NCI-H774 (cell line): ENCODE measurements at places on chromosomes 1 and 21.
A peak's percentile ranks its signal among the peaks of the same experiment; 100 is the strongest.

DNA sequence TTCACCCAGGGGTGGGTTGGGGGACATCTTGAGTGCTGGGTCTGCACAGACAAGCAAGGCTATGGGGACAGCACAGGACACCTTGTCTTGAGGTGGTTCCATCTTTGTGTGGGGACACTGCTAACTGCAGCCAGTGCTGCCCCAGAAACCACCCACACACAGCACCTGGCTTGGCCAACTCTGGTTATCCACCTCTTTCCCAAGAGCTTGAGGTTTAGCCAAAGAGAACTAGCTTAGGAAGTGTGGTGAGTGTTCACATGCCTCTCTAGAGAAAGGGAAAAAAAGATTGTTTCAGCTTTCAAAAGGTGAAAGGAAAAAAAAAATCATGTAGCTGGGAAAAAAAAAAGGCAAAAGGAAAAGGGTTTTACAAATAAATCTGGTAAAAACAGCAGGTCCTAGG is 32.4 kb downstream of the BCAR3 start:
- no peak for DNase-seq

- no peak for DNase-seq
Measured at GRCh38 chr1:160168609-160169369, 17.4 kb downstream of the ATP1A4 start.

- no peak for DNase-seq
Measured at GRCh38 chr1:117093870-117094621, 27.5 kb downstream of the TRIM45 start.

- DNase-seq: no peak
Measured at GRCh38 chr21:28932717-28933116, 60.0 kb downstream of the LTN1 start.

DNA sequence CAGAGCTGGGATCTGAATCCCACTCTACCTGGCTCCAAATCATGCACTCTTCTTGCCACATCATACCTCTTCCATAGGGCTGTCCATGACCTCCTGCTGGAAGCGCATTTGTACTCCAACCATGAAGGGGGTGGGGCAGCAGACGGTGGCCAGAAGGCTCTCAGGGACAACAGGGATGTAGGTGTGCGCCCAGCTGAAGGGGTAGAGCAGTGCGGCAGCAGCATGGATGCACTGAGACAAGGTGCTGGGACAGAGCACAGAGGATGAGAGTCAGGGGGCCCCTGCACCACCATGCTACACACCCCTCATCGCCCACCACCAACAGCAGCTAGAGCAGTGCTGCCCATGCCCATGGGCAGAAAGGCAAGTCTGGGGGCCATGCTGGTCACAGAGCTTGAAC is 8.4 kb downstream of the DENND2D start:
- no peak for DNase-seq

GRCh38 chr1:16440470-16441281 is at the start of gene NECAP2:
TSS of gene NECAP2 (plus strand) at chr1:16440724. CDS start at chr1:16440762, 38 bp downstream.
- peak; percentile 71 for DNase-seq

- DNase-seq: no peak
Measured at GRCh38 chr1:23198373-23198772, 18.9 kb downstream of the HTR1D start.

GRCh38 chr1:40162753-40163441 is 1.7 kb downstream of the RLF start:
- no peak for DNase-seq

GRCh38 chr1:61638911-61639605 is 85.9 kb downstream of the TM2D1 start:
- DNase-seq: no peak

DNA sequence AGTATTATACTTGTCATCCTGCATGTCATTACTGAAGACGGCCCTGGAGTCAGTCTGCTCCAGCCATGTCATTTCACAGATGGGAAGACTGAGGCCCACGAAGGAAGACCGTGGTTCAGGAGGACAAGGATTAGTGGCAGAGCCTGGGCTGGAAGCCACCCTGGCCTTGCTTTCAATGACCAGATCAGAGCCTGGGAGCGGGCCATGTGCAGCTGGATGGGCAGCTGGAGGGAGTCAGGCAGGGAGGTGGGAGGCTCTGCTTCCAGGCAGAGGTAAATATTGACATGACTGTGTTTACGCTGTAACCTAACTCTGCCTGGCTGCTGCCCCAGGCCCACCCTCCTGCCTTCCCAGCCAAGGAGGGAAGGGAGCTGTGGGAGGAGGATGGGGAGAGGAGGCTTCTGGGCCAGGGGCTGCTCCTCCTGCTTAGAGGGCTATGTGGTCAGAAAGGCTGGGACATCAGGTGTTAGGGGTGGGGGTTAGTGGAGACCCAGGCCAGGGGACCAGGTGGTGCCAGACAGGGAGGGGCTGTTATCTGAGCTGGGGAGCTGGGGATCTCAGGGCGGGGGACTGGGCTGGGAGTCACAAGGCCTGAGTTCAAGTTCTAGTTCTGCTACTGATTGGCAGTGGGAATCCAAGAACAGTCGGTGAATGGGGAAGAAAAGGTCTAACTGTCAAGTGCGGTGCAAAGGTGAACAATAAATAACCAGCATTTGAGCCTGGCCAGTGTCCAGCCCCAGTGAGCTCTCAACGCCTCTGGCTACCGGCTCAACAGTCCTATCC is 48.5 kb upstream of the ECE1 start:
- DNase-seq: peak; percentile 57

DNA sequence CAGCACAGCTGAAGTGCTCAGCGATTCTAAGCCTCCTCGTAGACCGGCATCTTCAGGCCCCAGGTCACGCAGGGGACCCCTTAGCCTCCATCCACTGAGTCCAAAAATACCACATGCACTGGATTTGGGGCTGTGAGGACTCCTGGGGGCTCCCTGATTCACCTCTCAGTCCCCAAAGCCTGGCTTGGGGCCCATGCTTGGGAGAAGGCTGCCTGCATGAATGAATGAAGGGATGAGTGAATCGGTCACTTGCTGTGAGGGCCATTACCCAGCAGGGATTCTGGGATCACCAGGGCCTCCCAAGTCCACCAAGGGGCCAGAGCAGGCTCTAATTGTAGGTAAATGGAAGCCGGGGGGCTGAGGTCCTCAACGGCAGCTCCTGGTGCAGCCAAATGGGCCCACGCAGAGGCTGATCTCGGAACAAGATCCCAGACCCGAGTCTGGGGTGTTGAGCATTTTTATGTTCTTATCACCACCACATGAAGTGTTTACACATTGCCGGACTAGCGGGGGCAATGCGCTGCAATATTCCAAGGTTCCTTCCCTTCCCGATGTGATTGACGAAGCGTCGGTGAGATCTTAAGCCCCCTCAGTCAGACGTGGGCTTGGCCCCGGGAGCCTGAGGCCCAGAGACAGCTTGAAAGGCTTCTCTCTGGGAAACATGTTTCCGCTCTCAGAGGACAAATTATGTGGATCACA is 13.6 kb upstream of the ARHGEF16 start:
- DNase-seq: no peak
